Immature natural killer cell (primary cell): ENCODE measurements at places on chromosomes 11 and 22.

- no peak for DNase-seq
- H3K27ac ChIP-seq, result no peak overlapping the region
- no peaks in the 10 kb centered on the region for H3K4me1 ChIP-seq
- H3K27me3 ChIP-seq, result peaks cover 4% of the 10 kb centered on the region
- H3K36me3 ChIP-seq, result peaks cover 3% of the 10 kb centered on the region
These were observed 47.5 kb upstream of the SCUBE2 start for GRCh38 chr11:9138612-9139579.

DNA sequence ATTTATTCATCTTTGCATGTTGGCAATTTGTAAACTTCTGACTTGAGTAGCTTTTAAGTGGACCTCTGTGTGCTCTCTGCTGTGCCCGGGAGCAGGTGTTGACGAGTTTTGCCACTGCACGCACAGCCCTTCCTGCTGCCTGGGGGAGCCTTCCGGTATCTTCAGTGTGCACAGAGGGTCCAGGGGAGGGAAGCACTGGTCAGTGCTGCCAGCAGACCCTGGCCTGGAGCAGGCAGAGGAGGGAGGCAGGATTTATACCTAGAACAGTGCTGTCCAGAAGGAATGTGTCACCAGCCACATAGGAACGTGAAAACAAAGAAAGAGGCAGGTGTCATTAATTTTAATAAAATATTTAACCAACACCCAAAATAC is 403.6 kb downstream of the TBC1D22A start:
- no peak for DNase-seq
- peaks cover 5% of the 10 kb centered on the region for H3K27me3 ChIP-seq
- H3K4me1 ChIP-seq, result peaks cover 3% of the 10 kb centered on the region
- peak overlapping the region; percentile 49 for H3K27ac ChIP-seq

DNA sequence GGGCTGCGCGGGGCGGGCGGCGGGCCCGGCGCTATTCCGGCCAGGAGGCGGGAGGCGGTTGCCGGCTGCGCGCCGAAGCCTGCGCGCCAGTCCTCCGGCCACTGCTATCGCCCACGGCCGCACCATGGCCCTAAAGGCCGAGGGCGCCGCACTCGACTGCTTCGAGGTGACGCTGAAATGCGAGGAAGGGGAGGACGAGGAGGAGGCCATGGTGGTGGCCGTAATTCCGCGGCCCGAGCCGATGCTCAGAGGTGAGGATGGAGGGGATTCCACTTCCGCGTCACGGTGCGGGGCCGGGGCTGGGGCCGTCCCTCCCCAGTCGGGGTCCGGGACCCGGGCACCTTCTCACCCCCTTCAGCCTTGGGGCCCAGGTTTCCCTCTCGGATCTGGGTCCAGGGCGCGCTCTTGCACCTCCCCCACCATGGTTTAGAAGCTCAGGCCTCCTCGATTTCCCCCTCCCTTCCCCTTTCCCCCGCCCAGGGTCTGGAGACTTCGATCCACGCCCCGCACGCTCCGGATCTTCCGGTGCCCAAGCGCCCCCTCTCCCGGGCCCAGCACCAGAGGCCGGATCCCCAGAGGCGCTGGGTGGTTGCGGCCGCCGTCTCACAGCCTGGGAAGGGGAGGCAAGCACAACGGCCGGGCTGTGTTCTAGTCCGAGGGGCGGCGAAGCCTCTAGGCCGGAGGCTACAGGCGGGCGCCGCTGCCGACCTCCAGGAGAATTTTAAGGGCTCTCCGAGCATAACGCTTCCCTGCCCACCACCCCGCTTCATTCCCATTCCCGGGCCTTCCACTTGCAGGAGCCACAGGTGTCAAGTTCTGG is 517 bp downstream of the SPINDOC start:
- peaks cover 40% of the 10 kb centered on the region for H3K4me1 ChIP-seq
- peaks cover 4% of the 10 kb centered on the region for H3K36me3 ChIP-seq
- H3K27me3 ChIP-seq, result no peaks in the 10 kb centered on the region
- peak overlapping the region; percentile 0 for H3K27ac ChIP-seq
- peak overlapping the region; percentile 76 for H3K4me3 ChIP-seq
- DNase-seq, result peak; percentile 36

GRCh38 chr22:37607010-37607934 is 1.4 kb upstream of the GGA1 start:
- H3K4me3 ChIP-seq, result peak overlapping the region; percentile 94
- peak; percentile 80 for DNase-seq
- peaks cover 52% of the 10 kb centered on the region for H3K4me1 ChIP-seq
- H3K27me3 ChIP-seq, result peaks cover 13% of the 10 kb centered on the region
- H3K36me3 ChIP-seq, result no peaks in the 10 kb centered on the region

DNA sequence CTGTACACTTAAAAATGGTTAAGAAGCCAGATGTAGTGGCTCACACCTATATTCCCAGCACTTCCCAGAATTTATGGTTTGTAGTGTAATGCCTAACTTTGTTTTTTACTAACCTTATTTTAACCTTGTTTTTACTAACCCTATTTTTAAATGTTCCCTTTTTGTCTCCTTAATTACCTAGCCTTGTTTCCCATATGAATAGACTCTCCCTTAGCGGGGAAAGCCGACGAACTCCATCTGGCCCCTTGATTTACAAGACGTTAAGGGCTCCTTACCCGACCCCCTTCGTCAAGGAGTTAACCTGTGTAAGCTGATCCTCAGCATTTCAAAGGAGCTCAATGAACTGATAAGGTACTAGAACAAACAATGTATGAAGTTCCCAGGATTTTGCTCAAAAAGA is 17.1 kb downstream of the APOBEC3H start:
- no peak overlapping the region for H3K4me3 ChIP-seq
- H3K27me3 ChIP-seq, result peaks cover 4% of the 10 kb centered on the region
- H3K27ac ChIP-seq, result no peak overlapping the region
- H3K36me3 ChIP-seq, result no peaks in the 10 kb centered on the region

DNA sequence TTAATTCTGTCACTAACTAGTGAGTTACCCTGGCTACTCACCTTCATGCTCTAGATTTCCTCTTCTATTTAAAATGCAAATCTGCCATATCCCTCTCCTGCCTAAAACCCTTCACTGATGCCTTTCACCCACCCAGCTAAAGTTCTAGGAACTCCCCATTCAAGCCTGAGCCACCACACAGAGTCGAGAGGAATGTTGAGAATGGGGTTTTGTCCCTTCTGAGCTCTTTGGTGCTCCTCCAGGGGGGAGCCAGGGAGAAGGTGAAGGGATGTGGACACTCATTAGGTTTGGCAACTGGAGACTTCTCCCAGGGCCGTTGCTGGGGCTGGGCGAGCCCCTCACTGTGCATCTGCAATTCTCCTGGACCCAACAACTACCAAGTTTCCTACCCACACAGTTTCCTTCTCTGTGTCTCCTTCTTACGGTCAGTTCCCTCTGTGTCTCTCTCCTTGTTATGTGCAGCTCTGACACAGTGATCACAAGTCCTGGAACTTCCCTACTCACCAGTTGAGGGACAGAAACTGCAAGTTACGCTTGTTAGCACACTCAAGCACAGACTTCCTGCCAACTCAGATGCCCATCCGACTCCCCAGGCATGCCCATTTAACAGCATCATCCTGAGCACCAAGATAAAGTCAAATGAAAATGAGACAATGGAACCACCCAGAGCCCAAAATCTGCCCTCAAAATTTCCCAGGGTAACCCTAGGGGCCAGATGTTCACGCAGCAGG is 6.5 kb upstream of the IL10RA start:
- peak; percentile 30 for DNase-seq
- peak overlapping the region; percentile 65 for H3K4me3 ChIP-seq
- H3K4me1 ChIP-seq, result peaks cover 68% of the 10 kb centered on the region
- H3K27me3 ChIP-seq, result peaks cover 7% of the 10 kb centered on the region
